A172 (cell line): ENCODE measurements at places on chromosomes 6 and 20.

DNA sequence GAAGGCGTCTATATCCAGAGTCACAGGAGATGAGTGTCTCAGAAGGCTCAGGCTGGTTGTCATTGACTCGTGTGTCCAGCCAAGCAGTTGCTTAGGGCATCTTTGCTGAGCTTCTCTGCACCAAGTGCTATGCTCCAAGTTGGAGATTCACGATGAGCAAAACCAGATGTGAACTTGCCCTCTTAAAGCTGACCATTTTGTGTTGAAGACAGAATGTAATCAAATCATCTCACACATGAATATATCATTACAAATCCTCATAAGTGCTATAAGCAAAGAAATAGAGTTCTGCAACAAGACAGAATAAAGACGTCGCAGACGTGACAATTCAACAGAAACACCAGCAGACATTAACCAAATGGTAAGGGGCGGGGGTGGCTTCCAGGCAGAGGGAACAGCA is 103.9 kb downstream of the ALDH8A1 start:
- no peak for DNase-seq

DNA sequence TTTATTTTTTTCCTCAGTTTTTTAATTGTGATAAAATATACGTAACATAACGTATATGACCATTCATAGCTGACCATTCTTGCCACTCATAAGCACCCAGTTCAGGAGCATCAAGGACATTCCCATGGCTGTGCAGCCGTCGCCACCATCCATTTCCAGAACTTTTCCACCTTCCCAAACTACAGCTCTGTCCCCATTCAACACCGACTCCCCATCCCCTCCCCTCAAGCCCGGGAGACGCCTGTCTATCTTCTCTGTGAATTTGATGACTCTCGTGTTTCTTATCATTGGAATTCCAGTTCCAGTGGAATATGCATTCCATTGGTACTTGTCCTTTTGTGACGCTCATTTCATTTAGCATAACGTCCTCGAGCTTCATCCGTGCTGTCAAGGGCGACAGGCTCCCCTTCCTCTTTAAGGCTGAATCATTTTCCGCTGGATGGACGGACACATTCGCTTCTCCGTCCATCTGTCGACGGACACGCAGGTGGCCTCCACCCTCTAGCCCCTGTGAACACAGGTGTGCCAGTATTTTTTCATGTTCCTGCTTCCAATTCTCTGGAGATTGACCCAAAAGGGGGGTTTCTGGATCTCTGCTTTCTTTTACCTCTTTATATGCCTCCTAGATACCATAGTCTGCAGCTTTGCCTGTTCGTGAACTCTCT is 88.1 kb downstream of the YTHDF1 start:
- DNase-seq, result no peak

- DNase-seq, result no peak
These were observed 2.8 kb downstream of the CCN5 start for GRCh38 chr20:44717986-44718385.

GRCh38 chr6:85464722-85465150 is 14.9 kb downstream of the NT5E start:
- DNase-seq, result peak; percentile 98

- no peak for DNase-seq
These were observed 54.3 kb upstream of the PRND start for GRCh38 chr20:4667371-4667773.

- DNase-seq, result no peak
These were observed 8.9 kb upstream of the NR2E1 start for GRCh38 chr6:108156938-108157233.

- DNase-seq, result no peak
These were observed 146.9 kb downstream of the PRKN start for GRCh38 chr6:162580619-162581018.

- DNase-seq, result no peak
These were observed 2.9 kb upstream of the BPIFB1 start for GRCh38 chr20:33280000-33280680.

DNA sequence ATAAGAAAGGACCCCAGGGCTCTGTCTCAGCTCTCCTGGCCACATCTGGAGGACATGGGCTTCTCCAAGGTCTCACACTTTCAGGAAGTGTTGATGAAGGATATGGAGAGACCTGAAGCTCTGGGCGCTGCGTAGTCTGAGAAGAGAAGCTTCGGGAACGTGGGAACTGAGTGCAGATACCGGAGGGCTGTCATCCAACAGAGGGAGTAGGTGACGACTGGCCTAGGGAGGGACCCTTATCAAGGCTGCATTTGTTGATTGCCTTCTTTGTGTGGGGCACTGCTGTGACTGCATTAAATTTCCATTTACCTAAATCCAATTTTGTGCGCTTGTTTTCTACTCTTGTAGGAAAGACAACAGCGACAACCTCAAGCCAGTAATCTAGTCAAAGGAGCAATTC is 63.4 kb downstream of the PLG start:
- DNase-seq, result no peak

GRCh38 chr20:4014031-4014474 is 1.3 kb downstream of the RNF24 start:
- DNase-seq, result peak; percentile 88

GRCh38 chr6:132865829-132866228 is 51.5 kb downstream of the RPS12 start:
- DNase-seq, result no peak

- DNase-seq, result no peak
These were observed 3.9 kb downstream of the NPEPL1 start for GRCh38 chr20:58696411-58696961.

GRCh38 chr20:33654680-33655161 is 7.4 kb upstream of the C20orf144 start:
- no peak for DNase-seq

GRCh38 chr6:128686084-128686483 is 165.7 kb upstream of the PTPRK start:
- DNase-seq, result no peak

DNA sequence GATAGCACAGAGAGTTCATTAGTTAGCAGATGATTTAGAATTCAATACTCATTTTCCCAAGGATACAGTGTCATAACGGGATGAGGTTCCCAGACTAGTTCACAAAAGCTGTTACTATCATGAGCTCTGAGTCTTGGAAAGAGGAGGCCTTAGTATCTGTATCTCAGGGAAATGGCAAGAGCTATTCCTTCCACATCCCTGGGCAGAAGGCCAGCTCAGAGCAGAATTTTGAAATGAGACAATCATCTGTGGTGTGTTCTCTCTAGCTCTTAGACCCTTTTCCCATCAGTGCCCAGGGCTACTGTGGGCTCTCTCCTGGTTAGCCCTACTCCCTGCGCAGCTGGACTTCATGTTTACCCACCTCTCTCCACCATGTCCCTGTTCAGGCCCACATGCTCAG is 64.5 kb downstream of the JAG1 start:
- no peak for DNase-seq

DNA sequence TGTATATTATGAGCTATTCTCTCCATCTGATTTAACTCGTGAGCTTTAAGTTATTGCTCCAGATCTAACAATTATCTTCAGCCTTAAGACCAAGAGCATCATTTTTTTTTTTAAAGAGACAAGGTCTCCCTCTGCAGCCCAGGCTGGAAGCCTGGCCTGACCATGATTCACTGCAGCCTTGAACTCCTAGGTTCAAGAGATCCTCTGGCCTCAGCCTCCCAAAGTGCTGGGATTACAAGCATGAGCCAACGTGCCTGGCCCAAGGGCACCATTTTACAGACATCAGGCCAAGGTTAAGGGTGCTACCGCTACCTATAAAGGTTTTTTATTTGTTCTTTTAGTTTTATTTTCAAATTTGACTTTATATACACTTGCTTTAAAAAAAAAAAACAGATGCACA is 2.3 kb downstream of the SUPT3H start:
- DNase-seq, result no peak

GRCh38 chr6:37821446-37821845 is 1.9 kb downstream of the ZFAND3 start:
- DNase-seq, result no peak

DNA sequence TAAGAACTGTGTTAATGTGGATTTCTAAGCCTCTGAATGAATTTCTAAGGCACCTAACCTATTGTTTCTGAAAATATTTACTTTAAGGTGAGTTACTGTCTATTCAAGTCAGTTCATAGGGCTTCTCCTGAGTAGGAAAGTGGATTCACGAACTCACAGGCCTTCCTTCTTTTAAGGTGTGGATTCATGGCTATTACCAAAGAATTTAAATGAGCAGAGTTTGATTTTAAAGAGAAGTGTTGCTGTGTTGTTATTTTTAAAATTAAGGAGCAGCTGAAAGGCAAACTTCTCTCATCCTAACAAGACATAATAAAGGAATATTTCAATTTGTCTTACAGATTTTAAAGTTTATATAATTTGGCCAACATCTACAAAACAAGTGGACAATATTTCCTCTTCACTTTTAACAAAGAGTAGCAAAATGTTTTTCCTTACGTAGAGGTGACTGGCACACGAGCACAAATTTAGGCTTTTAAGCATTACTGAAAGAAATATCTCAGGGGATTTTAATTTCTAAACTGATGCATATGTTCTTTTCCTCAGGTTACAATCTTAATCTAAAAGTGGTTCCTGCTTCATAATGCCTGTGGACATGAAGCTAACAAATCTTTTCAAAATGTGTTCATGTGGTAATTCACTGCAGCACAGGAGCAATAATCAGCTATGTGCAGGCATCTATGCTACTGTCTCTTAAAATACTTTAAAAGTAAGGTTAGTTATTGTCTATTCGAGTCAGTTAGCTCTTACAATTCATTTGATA is 602 bp upstream of the TSPYL4 start:
- no peak for DNase-seq
